ENCODE measurements at places on chromosomes 2 and 18.

GRCh38 chr18:35933982-35934381 lies 38.5 kb upstream of the RMP24 start:
- DNase-seq: no peak

DNA sequence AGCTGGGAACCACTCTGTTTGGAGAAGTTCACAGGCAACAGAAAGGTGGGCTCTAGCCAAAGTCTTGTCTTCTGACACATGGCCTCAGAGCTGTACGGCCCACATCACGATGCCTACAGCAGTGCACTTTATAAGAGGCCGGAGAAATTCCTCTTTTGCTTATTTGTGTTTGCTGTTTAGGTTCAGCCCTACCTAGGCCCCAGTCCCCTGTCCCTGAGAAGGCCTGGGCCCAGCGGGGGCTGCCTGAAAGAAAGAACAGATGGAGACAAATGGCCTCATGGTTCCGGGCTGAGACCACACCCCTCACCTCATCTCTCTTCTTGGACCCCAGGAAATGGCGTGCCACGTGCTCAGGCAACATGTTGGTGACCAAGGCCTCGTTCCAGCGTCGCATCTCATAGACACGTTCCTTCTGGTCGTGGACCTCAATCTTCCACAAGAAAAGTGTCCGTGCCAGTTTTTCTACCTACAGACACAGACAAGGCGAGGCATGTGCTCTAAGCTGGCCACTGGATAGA lies 30.9 kb downstream of the CENPO start:
- DNase-seq: no peak

GRCh38 chr2:164514491-164514890 lies 106.8 kb downstream of the GRB14 start:
- DNase-seq: no peak

- DNase-seq: no peak
Measured at GRCh38 chr2:10388954-10389560, 59.1 kb downstream of the ODC1 start.

DNA sequence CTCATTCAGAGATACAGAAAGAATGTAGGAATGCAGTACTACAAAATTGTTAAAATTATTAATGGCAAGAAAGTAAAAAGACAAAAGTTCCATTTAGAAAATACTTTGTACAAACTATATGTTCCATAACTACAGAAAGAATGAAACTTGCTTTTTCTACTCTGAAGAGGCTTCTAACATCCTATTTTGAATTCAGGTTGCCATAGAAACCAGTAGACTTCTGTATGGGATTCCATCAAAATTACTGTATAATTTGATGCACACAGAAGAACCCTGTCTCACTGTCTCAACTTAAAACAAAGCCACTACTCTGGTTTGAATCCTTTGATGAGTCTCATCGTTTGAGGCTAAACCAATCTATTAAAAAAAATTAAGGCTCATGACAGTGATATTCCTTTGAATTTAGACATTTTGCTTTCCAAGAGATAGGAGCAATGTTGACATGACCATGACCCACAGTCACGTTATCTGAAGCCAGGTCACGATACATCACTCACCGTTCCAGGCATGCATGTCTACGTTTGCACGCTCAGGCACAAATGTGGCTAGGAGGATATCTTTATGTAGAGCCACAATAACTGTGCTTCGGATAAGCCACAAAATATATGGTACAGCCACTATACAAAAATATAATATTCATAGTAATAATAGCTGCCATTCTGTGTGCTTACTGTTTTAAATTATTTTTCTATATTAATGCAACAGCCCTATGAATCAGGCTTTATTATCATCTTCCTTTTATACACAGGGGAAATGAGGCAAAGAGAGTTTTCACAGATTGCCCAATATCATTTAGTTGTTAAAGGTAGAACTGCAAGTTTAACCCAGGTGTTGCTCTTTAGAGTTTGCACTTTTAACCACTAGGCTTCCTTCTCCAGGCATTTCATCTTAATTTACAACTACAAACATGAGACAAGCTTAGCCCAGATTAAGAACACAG lies 82.4 kb downstream of the CACNB4 start:
- no peak for DNase-seq

DNA sequence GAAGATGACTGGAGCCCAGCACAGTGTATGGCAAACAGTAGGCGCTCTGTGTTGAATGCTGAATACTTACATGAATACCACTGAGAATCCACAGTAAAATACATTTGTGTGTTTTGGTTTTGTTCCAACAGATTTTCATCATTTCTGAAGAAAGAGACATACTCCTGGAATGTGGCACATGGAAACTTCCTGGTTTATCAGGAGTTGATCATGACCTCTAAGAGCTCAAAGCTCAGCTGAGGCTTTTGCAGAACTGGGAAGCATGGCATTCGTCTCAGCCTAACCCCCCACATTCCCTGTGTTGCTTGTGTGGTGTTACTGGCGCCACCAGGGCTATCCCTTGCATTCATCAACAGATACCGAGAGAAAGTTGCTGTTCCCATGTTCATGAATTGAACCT lies 316.9 kb upstream of the REV1 start:
- no peak for DNase-seq

GRCh38 chr2:200609028-200609614 lies 23.3 kb downstream of the AOX1 start:
- DNase-seq: no peak

DNA sequence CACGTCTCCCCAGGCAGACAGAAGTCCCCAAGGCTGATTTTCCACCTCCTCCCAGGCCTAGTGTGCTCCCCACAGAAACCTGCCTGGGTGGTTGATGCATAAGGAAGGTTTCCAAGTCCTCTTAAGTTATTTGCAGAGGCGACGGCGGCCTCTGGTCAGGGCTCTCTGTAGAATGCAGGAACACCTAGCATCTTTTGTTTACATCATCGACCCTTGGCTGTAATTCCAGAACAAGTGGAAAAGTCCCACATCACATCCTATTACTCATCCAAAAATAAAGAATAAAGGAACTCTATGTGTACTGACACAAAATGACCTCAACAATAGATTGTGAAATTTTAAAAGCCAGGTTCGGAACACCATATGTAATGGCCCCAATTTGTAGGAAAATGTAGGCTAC lies 211.1 kb downstream of the ALPK2 start:
- no peak for DNase-seq

- no peak for DNase-seq
Measured at GRCh38 chr18:79384834-79385233, 10.9 kb upstream of the NFATC1 start.

- DNase-seq: no peak
Measured at GRCh38 chr18:75173125-75173432, 35.9 kb downstream of the PTGR3 start.

GRCh38 chr2:12964904-12965539 lies 248.3 kb downstream of the TRIB2 start:
- DNase-seq: no peak

DNA sequence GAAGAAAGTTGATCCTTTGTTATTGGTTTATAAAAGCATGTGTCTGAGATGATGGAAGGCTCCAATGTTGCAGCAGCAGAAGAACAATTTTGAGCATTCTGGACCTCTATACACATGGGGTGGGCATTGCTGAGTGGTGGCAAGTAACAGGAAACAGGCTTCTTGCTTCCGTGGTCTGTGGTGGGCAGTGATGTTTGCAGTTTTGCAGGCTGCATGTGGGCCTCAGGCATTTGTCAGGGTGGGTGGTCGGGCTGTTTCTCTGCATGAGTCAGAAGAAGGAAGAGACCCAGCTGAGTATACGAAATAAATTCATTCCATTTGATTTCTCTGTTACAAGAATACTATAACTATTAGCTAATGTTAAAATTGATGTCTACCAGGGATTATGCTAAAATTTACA lies 239.5 kb upstream of the COL3A1 start:
- no peak for DNase-seq

DNA sequence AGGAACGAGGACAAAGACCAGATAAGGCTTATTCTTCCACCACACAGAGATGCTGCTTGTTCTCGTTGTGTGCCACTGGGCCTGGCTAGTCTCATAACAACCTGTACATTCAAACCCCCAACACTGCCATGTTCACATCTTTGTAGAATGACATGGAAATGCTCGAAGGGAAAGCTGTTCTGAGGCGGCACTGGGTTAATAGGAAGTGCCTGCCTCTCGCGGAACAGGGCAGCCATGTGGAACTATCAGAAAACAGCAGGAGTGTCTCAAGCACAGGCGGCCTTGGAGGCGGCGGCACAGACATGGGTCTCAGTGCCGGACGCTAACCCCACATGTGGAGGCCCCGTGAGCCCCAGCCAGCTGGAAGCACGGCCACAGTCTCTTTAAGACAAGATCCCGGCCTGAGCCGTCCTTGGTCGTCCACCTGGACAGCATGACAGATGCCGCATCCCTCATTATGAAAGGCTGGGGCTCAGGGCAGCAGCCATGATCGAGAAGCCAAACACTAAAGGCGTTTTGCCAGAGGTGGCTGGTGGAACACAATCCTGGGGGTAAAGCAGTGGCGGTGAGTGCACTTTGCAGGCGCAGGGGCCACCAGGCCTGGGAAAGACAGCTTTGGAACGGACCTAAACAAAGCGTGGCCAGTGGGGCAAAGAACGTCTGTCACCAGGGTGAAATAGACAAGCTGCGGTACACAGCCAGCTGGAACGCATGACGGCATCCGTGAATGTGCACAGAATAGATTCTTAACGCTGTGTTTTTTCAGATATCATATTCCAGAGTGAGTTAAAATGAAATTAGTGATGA lies 161.0 kb downstream of the HDAC4 start:
- no peak for DNase-seq

GRCh38 chr2:96949701-96950350 lies 36.6 kb downstream of the FAM178B start:
- no peak for DNase-seq

GRCh38 chr2:12006850-12007249 lies 260.4 kb downstream of the LPIN1 start:
- DNase-seq: no peak

DNA sequence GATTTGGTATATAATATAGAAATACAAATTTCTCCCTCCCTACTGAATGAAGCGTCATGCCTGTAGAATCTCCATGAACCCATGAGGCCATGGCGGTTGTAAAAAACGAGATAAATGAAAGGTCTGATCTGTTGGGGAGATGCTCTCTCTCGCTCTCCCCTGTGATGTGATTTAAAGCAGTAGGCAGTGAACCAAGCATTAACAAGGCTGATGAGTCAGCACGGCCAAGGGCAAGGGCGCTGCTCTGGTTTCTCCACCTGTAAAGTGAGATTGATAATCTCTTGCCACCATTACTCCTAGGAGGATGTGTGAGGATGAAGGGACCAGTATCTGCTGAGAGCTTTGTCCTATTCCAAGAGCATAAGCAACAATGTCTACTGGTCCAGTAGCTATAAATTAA lies 553.3 kb downstream of the CMPK2 start:
- DNase-seq: no peak

- DNase-seq: no peak
Measured at GRCh38 chr2:128622371-128622770, 303.7 kb upstream of the HS6ST1 start.

GRCh38 chr2:32745191-32745590 lies 117.3 kb downstream of the TTC27 start:
- DNase-seq: no peak

- DNase-seq: no peak
Measured at GRCh38 chr2:51581636-51582267, 549.8 kb upstream of the NRXN1 start.

- no peak for DNase-seq
Measured at GRCh38 chr18:55376387-55376786, 211.6 kb downstream of the TCF4 start.

DNA sequence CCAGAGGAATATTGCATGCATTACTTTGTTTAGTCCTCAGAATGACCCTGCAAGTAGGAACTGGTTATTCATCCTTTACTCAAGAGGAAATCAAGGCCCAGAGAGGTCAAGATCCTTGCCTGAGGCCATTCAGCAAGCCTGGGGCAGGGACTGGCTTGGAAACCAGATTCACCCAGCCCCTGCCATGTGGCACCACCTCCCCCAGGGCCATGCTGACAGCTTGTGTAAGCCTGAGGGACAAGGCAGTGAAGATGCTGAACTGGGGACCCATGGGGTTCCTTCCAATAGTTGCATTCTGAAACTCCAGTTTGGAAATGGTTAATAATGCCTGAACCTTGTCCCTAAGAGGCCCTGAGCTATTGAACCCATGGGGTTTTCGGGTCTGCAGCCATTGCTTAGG lies 24.2 kb downstream of the TCF7L1 start:
- DNase-seq: no peak

GRCh38 chr18:57078614-57079013 lies 68.3 kb upstream of the BOD1L2 start:
- DNase-seq: no peak

GRCh38 chr2:99780276-99780675 lies 290.5 kb upstream of the REV1 start:
- DNase-seq: no peak

DNA sequence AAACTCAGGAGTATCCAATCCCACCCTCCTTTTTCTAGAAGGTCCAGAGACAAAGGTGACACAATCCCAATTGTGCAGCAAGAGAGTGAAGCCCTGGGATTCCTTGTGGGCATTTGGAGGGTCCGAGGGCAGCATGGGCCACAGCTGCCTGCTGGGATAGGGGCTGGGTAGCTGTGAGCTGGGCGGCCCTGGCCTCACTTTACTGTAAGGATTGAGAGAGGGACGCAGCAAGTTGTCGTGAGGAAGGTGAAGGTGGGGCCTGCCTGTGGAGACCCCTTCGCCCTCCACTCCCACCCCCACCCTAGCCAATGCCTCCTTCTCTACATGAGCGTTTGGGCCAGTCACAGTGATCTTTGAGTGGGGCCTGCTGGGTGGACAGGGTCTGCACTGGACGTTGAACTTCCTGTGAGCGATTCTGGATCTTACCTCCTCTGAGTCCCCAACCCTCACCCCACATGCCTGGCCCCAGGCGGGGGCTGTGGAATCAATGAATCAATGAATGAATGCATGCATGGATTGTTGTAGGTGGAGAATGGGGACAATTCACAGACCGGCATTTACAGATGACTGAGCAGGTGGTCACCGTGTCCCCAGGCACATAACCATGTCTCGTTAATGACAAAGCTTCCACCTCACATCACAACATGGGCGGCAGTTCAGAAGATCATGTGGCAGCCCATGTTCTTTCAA lies 107.2 kb downstream of the INHBB start:
- DNase-seq: no peak

DNA sequence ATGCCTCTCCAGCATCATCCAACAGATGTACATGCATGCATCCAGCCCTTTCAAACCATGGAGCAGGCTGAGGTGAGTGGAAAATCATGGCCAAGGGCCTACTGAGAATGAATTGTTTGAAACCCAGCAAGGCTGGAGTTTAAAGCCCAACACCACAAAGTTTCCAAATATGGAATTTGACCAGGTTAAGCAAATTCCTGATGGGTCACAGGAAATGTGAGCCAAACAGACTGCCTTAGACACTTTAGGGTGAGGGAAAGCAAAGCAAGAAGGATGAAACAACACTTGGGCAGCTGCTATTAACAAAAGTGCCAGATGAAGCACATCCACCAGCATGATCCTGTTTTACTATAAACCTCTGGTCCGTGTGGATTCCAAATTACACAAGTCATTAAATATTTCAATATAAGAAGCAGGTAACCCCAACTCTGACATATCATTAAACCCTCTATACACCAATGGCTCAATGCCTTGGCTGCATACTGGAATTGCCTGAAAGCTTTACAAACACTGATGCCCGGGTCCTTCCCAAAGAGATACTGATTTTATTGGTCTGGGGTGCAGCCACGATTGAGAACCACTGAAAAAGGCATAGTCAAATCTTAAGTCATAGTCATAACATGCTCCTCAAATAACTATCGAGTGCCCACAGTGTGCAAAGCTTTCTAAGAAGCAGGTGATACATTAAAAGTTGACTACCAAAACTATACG lies 9.1 kb downstream of the KLF7 start:
- no peak for DNase-seq

- no peak for DNase-seq
Measured at GRCh38 chr2:187529977-187530721, 24.1 kb downstream of the TFPI start.

- DNase-seq: no peak
Measured at GRCh38 chr2:240922982-240923537, 16.9 kb downstream of the CROCC2 start.

Data from stimulated activated CD8-positive, alpha-beta memory T cell treated with anti-CD3 and anti-CD28 coated beads, Interleukin-15, amount 100 ng/mL, for 1 hour (primary cell).